Activated CD4-positive, alpha-beta T cell treated with anti-CD3 and anti-CD28 coated beads, Interleukin-2, Interleukin-4, amounts not matched to agents 100 ng/mL and 50 ng/mL, durations not matched to agents 16 hours and 8 hours (primary cell): ENCODE measurements at places on chromosomes 5 and 9.

GRCh38 chr9:8651070-8651845 is 851.7 kb upstream of the DMAC1 start:
- DNase-seq, result no peak

GRCh38 chr5:74327339-74327685 is 313.2 kb downstream of the ENC1 start:
- DNase-seq, result no peak

DNA sequence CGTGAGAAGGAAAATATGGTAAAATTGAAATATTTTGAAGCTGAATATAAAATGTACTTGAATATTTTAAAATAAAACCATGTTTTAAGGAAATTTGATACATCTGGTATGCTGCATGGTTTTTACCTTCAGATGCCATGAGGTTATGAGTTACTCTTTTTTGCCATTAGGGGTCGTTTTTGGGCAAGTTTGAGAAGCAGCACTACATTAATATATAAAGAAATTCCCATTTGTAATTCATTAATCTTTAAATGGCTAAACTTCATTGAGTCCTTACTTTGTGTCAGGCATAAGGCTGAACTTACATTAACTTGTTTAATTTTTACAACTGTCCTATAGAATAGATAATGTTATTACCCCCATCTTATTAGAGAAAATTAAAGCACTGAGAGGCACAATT is 152.3 kb downstream of the KDM4C start:
- no peak for DNase-seq

DNA sequence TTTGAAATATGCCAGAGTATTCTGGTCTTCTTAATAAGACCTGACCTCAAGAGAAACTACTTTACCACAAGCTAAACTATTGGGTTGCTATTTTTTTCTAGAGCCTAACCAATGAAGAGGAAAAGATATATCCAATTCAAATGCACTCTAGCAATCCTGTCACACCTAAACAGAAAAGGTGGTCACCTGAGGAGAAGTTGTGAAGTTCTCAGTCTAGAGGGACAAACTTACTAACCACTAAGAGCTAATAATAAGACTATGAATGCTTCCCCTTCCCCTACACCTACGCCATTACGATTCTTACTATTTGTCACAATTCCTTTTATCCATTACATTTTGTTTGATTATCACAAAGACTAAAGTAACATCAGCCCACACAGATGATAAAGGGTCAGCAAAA is 29.7 kb downstream of the RLN2 start:
- DNase-seq, result no peak

GRCh38 chr5:123732257-123732656 is 220.3 kb downstream of the CSNK1G3 start:
- no peak for DNase-seq

- DNase-seq, result peak; percentile 16
Measured at GRCh38 chr9:116149844-116150243, 3.7 kb upstream of the PAPPA start.

DNA sequence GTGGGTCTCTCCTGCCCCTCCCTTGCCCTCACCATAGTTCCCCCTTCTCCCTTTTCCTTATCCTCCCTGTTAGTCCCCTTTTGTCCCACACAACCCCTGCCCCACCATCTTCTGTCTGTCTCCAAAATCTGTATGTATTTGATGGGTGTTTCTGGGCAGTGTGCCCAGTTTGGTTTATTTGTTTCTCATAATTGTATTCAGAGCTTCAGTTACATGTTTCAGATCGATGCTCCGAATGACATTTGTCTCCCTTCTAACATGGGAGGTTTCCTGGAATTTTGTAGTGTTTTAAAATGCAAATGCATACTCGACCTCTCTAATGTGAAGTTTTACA is 22.2 kb downstream of the FBXL7 start:
- no peak for DNase-seq

DNA sequence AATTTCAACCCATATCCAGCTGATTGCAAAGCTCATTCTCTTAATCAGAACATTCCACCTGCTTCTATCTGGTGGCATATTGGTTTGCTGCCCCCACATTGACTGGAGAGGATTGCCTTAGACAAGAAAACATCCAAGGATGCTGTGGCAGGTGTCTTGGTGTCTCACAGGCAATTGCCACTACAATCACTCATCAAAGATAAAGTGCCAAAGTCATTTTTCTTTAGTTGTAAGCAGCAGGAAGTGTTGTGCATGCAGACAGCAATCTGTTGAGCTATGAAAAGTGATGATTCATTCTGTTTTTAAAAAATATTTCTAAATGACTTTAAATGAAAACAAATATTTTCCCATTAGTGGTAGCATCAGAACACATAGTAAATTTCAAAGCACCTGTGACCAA is 53.9 kb downstream of the CDH6 start:
- DNase-seq, result no peak

DNA sequence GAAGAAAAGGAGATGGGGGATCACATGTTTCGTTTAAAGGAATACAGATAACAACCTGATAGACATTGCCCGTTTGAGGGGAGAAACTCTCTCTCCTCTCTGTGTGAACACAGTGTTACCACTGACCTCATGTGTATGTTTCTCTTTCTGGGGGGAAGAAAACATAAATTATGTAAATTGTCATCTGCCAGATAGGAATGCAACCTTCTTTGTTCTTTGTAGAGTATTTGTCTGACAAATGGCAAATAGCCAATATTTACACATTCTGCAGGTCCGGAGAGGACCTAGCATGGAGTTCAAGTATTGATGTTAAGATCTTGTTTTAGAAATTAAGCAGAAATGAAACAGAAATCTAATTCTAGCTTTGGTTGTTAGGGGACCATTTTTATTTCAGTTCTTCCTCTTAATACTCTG is 276.3 kb downstream of the SAXO1 start:
- DNase-seq, result no peak

DNA sequence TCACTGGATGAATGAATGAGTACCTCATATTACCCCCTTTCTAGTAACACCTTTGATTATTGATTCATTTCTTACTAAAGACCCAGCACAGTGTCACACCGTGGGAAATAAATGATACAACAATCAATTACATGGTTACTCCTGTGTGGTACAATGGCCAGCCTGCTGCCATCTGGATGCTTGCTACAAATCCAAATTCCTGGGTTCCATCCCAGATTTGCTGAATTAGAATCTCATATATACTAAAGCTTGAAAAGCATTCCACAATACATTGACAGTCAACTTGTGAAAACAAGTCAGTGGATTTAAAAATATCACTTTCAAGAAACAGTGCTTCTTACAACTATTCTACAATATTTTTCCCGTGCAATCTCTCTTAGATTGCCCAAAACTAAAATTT is 989.3 kb downstream of the PTPRD start:
- DNase-seq, result no peak

- DNase-seq, result no peak
Measured at GRCh38 chr5:96338091-96338490, 95.0 kb downstream of the PCSK1 start.

GRCh38 chr5:126707080-126707479 is 69.9 kb upstream of the LMNB1 start:
- DNase-seq, result no peak

GRCh38 chr5:135126688-135127438 is 92.8 kb upstream of the PITX1 start:
- no peak for DNase-seq

GRCh38 chr5:84693256-84693655 is 308.6 kb upstream of the EDIL3 start:
- no peak for DNase-seq
